ENCODE measurements at places on chromosomes 6 and 20. TPM values are rescaled to one million over a fixed set of nuclear protein-coding genes. Genes with fewer than 3 reads are reported as not detected.

Gene KIAA0408
- total RNA-seq, result 0.90 TPM

Gene TRIM38
- total RNA-seq, result 4.4 TPM

Gene DEK
- 177 TPM for total RNA-seq

Gene PBOV1
- total RNA-seq, result not detected

Gene ELOVL4
- 0.41 TPM for total RNA-seq

Gene LY6G5B
- total RNA-seq, result 21.2 TPM

Gene SPATA2
- total RNA-seq, result 8.3 TPM

Gene KCNK17
- not detected for total RNA-seq
